Activated naive CD8-positive, alpha-beta T cell treated with anti-CD3 and anti-CD28 coated beads, Interleukin-2, amount 10 ng/mL, durations not matched to agents 7 days and 5 days (primary cell): ENCODE measurements at places on chromosomes 16 and 17. TPM values are rescaled to one million over a fixed set of nuclear protein-coding genes. Genes with fewer than 3 reads are reported as not detected.

DNA sequence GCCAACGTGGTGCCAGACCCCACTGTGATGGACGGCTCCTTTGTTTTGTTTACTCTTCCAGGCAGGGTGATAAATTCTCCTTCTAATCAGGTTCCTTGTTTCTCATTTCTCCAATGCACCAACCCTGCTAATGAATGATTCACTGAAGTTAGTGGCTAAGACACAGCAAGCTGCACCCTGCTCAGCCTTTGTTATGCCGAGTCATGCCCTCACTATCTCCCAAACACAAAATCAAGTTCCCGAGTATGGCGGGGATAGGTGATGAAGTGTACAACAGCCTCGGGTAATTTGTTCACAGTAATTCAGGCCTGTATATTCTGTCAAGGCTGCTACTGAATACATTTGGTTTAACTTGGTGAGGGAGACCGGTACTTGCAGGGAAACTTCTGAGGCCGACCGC lies 83.8 kb upstream of the HS3ST4 start:
- H3K4me3 ChIP-seq: no peak overlapping the region
- DNase-seq: no peak
- H3K36me3 ChIP-seq: no peaks in the 10 kb centered on the region
- H3K4me1 ChIP-seq: no peaks in the 10 kb centered on the region

GRCh38 chr17:78357177-78357586 lies 2.7 kb downstream of the SOCS3 start:
- no peak for DNase-seq
- H3K4me1 ChIP-seq: peaks cover 58% of the 10 kb centered on the region
- H3K36me3 ChIP-seq: peaks cover 5% of the 10 kb centered on the region

DNA sequence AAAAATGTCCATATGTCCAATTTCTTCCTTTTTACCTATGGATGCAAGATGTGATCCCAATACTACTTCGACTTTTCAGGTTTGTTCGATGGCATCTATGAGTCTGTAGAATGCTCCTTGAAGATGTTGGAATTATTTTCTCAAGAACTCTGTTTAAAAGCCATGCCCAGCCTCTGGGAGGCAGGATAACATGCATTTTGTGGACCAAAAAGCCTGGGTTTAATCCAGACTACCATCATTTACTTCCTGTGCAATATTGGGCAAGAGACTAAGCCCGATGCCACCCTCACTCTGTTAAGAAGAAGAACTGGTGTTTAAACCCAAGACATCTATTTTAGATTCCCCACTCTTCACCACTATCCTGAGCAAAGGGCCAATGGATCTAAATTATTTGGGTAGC lies 42.8 kb upstream of the SALL1 start:
- no peaks in the 10 kb centered on the region for H3K4me1 ChIP-seq
- no peak overlapping the region for H3K27ac ChIP-seq
- H3K36me3 ChIP-seq: no peaks in the 10 kb centered on the region

Gene HOXB6
- not detected for total RNA-seq

Gene KRT15
- not detected for total RNA-seq

Gene MYH13
- not detected for total RNA-seq

Gene HNF1B
- total RNA-seq: 0.30 TPM

Gene KRTAP4-4
- total RNA-seq: not detected
